Stimulated activated CD8-positive, alpha-beta memory T cell treated with anti-CD3 and anti-CD28 coated beads, Interleukin-7, amount 100 ng/mL, for 4 hours (primary cell): ENCODE measurements at places on chromosomes 3 and 15.

DNA sequence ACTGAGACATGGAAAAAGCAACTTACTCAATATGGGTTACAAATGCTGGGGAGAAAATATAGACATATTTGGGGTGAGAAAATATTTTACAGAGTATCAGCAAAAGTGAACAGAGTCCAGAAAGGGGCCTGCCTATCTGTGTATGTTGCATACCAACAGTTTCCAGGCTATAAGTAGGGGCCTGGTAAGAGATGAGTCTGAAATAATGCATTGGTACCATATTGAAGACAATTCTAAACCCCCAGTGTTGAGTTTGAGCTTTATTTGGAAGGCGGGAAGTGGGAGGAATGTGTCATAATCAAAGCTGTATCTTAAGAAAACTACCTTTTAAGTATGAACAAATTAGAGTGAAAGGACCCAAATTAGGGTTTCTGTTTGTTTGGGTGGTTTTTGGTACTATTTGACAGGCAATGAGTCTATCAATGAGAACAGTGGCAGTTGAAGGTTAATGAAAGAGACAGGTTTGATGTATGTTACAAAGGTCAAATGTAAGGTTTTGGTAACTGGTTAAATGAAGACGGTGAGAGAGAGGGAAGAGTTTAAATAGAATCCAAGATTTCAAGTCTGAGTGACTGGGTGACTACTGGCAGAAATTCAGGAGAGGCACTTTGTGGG, 106.3 kb upstream of the ZBED2 start:
- DNase-seq: no peak

DNA sequence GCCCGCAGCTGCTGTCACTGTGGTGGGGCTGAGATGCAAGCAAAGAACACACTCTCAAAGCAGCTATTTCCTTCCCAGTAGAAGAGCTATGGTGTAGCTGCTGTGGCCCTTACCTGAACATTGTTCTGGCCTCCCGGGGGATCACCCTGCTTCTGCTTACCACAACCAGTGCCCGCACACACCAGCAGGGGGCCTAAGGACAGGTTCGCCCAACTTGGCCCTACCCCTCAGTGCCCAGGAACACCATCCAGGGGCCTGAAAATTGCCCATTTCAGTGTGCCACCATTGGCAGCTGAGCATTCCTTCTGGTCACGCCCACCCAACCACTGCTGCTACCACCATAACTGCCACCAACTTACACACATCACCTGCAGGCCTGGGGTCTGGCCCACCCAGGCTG, 113.0 kb downstream of the TP63 start:
- DNase-seq: no peak

GRCh38 chr3:10090179-10090578, 17.9 kb downstream of the FANCD2OS start:
- no peak for DNase-seq

DNA sequence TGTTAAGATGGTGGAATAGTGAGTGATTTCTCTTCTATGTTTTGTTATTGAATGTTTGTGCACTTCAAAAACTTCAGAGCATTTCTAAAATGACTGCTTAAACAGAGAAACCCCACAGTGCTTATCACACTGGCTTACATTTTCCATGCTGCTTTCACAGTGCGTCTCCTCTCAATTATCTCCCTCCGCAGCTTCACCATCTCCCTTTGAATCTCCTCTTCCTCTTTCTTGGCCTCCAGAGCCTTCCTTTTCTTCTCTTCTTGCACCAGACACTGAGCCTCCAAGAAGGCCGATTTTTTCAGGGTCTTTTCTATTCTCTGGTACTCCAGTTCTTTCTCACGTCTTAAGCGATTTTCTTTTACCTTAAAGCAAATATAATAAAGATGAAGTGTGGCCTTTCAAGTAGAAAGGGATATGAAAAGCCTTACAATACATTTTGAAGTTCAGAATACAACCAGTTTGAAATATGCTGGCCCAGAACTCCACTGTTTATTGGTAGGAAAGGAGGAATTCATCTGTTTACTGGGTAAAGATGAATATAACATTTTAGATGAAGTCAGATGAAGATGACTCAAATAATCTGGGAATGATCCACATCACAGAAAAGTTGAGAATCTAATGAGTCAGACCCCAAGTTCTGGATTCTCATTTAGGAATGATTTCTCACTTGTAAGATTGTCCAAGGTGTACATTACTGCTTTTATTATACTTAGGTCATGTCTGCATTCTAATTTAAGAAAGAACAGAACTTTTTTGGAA, 21.4 kb downstream of the CCDC191 start:
- no peak for DNase-seq

DNA sequence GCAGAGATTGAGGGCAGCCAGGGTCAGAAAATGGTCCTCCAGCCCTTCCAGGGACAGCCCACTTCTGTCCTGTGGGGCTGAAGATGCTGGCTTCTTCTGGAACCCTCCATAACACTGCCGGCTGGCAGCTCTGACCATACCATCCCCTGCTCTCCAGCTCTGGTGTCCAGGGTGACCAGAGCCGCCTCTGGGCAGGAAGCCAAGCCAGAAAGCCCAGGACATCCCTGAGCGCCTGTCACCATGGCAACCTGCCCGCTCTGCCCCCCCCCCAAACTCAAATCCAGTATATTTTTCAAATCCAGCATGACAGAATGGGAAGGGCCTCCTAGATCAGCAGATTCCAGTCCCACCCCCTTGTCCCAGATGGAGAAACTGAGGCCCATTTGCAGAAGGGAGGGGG, 420 bp upstream of the TMIE start:
- DNase-seq: no peak

- DNase-seq: no peak
These were observed 60.8 kb upstream of the ARHGEF26 start for GRCh38 chr3:154060238-154061000.

- no peak for DNase-seq
These were observed 384.4 kb upstream of the C2CD4B start for GRCh38 chr15:62549345-62549970.

- no peak for DNase-seq
These were observed 160.8 kb downstream of the FBLN2 start for GRCh38 chr3:13709706-13710105.

DNA sequence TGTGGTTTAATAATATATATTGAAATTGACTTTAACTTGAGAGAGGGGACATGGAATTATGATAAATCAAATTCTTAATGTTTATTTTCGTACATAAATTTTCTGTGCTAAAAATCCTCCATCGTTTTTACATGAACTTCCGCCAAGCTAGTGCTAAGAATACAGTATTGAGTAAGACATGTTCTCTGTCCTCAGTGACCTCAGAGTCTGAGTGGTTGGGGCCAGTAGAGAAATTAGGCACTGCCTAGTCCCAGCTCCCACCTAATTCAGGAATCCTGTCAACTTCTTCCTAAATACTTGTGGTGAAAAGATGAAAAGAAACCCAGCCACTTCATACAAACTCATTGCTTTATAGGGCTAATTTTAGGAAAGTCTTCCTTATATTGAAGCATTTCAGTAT, 110.3 kb downstream of the PPP2R3A start:
- DNase-seq: no peak

- no peak for DNase-seq
These were observed 20.9 kb upstream of the SSUH2 start for GRCh38 chr3:8665407-8665896.

DNA sequence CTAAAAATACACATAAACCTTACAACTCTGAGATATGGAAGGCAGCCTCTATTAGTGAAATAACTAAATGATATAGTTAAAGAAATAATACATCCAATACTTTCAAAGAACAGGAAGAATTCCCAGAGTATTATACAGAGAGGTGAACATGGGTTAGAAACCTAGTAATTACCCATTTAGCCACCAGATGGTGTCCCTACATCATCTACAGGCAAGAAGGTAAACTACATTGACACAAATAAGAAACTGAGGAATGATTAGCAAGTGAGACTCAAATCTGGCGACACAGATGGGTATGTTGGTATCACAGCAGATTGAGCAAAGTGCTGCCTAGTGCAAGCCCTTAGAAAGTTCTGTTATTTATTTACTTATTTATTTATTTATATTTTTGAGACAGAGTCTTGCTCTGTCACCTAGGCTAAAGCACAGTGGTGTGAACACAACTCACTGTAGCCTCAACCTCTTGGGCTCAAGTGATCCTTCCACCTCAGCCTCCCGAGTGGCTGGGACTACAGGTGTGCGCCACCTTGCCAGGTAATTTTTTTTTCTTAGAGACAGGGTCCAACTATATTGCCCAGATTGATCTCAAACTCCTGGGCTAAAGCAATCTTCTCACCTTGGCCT, 28.2 kb downstream of the NEK4 start:
- no peak for DNase-seq

DNA sequence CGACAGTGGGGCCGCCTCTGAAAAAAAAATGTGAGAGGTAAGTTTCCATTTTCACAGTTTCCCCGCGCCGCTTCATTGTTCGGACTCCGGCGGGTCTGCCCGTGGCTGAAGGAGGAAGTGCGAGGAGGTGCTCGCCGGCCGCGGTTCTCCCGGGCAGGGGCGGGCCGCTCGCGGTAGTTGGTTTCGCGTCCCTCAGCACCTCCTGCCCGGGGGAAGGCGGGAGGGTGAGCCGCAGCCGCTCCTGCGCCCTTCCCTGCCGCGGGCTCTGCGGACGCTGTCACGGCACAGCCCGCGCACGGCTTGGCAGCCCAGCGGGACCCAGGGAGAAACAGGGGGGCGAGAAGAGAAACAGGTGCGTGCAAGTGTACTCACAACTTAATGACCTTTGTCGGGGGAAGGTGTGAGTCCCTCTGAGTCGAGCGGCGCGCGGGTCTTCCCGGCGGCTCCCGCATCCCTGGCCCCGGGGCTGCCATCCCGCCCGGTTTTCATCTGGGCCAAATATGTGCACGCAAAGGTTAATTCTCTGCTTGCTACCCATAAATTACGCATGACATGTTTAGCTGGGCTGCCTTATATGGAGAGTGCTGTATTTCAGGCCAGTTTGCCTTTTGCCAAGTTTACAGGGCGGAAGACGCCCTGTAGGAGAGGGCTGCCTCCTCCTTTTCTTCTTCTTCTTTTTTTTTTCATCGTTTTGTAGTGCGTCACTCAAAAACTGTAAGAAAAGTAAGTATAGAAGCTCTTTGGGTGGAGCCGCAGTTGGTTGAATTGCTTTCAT, 514 bp downstream of the MBNL1 start:
- no peak for DNase-seq

GRCh38 chr3:193932136-193932535, 203.8 kb upstream of the HES1 start:
- no peak for DNase-seq

DNA sequence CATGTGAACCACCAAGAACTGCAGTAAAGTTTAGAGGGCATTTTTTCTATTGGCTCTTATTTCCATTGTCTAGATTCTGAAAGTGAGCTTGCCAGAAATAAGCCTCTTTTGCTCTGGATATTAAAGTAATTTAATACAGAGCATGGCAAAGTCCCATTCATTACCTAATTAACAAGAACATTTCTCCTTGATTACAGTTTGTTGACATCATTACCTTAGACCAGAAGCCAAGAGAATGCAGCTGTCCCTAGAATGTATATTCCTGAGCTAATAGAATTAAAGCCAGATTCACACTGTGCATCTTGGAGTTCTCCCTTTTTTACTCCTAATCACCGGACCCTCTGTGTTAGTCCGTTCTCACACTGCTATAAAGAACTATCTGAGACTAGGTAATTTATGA, 46.4 kb upstream of the TM4SF4 start:
- no peak for DNase-seq

GRCh38 chr3:73298243-73299183, 237.1 kb downstream of the EBLN2 start:
- no peak for DNase-seq

- no peak for DNase-seq
These were observed 34.6 kb upstream of the FGD5 start for GRCh38 chr3:14784087-14784681.

- no peak for DNase-seq
These were observed 148.6 kb downstream of the CACNA2D3 start for GRCh38 chr3:54270816-54271526.

DNA sequence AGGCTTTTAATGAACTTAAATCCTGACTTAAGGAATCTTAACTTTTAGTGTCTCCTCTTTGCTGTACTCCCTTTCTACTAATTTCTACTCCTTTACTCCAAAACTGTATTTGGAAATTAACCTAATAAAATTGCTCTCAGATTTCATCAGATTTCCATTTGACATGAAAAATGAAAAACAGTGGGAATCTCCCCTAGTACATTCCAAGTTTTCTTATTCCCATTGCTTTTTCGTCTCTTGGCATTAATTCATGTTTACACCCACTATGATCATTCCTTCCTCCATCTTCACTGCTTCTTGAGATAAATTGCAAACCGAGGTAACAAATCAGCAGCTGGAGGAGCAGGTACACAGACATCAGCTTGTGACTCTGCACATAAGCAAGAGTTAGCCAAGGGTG, 208.7 kb downstream of the VGLL3 start:
- no peak for DNase-seq

- DNase-seq: no peak
These were observed 209.7 kb downstream of the WDR72 start for GRCh38 chr15:53549697-53550305.

GRCh38 chr15:77140220-77140619, 69.3 kb upstream of the TSPAN3 start:
- DNase-seq: no peak

GRCh38 chr3:69967156-69967555, 32.4 kb upstream of the SAMMSON start:
- DNase-seq: no peak

- no peak for DNase-seq
These were observed 133.8 kb upstream of the SLC2A2 start for GRCh38 chr3:171160325-171160724.

- no peak for DNase-seq
These were observed 169.7 kb upstream of the TBC1D5 start for GRCh38 chr3:17911986-17912760.

DNA sequence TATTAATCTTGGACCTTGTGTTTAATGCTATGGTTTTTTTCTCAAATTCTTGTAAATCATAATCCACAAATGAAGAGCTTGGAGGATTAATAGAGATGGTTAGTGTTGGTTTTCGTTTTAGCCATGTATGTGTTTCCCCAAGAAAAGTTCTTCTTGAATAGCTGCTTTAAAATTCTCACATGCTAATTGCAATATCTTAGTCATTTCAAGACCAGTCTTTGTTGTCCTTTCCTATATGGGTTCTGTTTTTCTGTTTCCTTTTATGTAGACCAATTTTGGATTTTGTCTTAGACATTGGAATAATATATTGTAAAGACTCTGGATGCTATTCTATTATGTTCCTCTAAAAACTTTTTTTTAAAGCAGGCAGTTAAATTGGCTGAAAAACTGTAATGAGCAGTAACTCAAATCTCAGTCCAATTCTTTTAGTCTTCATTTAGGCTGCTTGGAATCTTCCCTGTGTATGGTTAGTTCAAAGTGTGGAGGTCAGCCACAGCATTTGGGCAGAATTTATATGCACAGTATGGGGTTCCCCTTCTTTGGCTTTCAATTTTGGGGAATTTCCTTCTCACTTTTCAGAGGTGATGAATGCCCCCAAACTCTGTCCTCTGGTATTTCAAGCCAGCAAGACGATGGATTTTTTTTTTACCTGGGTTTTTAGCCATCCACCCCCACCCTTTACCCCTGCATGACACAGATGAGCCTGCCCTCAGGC, 39.1 kb upstream of the DNAJC13 start:
- no peak for DNase-seq

- DNase-seq: no peak
These were observed 17.7 kb downstream of the SYNPR start for GRCh38 chr3:63295806-63296205.
